ENCODE measurements at places on chromosomes 11 and 22.

DNA sequence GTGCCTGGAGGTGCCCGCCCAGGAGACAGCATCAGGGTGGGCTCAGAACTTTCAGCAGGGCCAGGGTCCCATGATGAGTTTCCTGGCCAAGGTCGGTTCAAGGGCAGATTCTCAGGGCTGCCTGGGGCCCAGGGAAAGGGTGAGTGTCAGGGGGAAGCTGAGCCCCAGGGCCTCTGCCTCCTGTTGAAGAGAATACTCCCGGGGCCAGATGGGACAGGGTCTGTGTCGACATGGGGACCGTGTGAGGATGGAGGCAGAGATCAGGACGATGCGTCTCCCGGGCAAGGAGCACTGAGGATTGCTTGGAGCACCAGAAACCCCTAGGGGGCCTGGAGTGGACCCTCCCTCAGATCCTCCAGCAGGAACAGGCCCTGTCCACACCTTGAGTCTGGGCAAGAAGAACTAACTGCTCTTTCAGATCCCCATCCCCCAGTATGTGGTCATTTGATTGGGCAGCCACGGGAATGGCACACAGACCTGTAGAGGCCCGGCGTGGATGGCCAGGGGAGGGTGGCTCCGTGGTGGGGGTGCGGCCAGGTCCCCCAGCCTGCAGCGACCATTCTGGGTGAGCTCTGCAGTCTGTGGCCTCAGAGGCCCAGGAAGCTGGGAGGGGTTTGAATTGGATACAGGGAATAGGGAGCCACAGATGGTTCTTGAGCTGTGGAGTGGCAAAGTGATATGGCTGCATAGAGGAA, 1078.7 kb downstream of the BRD1 start:
- DNase-seq = no peak

GRCh38 chr11:45155627-45156180, 9.3 kb downstream of the PRDM11 start:
- DNase-seq = no peak

- DNase-seq = no peak
Measured at GRCh38 chr11:107397357-107397756, 60.3 kb downstream of the CWF19L2 start.

DNA sequence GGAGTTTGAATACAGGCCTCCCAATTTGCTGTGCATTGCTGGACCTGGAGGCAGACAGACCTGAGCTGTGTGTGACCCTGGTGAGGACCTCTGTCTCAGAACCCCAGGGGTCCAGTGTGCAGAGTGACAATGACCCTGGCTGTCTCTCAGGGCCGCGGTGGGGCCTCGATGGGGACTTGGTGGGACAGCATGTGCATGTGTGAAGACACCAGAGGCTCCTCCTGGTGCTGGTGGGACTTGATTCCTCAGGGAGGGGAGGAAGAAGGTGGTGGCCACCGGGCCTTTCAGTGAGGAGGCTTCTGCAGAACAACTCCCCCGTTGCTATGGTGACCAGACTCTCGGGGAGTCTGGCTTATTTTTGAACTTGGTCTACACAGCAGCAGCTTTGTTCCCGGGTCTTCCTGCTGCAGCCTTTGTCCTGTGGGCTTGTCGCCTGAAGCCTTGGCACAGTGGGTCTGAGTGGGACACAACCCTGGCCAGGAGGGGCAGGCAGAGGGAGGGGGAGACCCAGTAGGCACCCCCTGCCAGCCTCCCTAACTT, 35.3 kb downstream of the MCM5 start:
- no peak for DNase-seq

- no peak for DNase-seq
Measured at GRCh38 chr22:32518848-32519247, 44.2 kb downstream of the FBXO7 start.

DNA sequence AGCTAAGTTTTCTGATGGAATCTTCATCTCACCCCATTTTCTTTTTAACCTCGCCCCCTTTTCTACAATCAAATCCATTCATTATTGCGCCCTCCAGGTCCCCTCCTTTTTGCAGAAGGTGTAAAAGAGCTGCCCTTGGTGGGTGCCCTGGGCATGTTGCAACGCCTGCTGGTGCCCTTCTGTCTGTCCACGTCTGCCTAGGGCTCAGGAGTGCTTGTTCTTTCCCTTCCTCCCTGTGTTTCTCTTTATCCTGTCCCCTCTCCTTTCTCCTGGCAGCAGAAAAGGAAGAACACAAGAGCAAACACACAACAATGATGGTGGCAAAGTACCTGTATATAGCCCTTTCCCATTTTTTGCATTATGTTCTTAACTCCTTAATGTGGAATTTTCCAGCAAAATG, 6.2 kb upstream of the TLCD5 start:
- no peak for DNase-seq

DNA sequence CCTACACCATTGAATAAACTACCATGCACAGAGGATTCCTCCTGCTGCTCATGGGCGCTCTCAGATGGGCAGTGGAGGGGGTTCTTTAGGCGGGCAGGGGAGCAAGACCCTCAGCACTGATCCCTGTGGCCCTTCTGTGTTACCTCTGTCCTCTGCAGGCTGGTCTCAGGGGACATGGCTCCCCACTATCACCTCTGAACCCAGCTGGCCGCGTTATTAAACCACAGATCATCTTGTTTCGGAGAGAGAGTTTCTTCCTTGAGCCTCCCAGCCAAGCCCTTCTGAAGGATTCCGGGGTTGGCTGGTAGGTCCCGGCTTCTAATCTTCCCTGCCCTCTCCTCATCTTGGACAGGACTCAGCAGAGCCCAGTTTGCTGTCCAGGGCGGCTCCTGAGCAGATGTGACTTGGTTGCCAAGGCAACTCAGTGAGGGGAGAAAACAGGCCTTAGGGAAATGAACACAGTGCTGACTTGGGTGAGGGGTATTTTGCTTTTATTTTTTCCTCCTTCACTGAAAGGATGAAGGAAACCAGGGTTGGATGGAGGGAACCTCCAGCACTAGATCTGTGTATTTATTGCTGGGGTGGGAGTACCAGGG, 13.3 kb downstream of the APOL3 start:
- no peak for DNase-seq

DNA sequence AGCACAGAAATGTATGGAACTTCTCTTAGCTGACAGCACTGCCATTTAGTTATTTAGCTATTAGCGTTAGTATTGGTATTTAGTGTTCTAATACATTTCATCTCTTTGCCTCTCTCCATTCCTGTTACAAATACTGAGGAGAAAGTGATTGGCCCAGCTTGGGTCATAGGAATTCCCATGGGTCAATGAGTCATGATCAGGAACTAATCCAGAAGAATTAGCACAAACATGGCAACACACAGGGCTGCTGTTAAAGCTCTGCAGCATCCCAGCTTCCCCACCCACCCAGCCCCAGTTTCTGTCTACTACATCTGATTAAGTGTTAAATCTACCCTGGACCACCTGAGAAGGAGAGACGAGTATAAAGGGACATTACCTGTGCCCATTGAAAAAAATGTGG, 36.1 kb downstream of the PDGFD start:
- no peak for DNase-seq

DNA sequence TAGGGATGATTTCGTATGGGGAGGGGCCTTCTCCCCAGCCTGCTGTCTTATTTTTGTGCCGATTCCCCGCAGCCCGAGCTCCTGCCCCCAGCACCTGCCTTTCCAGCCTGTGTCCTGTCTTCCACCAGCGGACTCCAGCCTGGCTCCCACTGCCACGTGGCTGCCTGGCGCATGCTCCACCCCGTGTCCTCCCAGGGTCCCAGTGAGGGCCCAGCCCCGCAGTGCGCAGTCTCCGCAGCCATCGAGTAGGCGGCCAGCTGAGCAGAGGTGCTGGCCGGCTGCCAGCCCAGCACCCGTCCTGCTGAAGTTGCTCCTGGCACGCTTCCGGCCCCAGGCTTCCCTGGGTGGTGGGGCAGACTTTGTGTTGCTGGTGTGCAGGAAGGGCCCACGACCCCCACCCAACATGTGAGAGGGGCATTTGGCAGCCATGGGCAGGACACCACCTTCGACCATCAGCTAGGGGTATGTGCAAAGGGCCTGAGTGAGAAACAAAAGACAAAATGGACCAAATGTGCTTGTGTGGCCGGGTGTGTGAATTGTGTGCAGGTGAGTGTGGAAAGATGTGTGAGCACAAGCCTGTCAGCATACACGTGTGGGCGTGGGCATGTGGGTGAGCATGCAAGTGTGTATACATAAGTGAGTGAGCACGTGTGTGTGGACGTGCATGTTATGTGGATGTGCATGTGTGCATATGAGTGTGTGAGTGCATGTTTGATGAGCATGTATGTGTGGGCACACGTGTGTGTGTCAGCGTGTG, 55.9 kb downstream of the RTN4R start:
- DNase-seq = no peak

GRCh38 chr11:86660088-86660487, 12.3 kb downstream of the ME3 start:
- no peak for DNase-seq

DNA sequence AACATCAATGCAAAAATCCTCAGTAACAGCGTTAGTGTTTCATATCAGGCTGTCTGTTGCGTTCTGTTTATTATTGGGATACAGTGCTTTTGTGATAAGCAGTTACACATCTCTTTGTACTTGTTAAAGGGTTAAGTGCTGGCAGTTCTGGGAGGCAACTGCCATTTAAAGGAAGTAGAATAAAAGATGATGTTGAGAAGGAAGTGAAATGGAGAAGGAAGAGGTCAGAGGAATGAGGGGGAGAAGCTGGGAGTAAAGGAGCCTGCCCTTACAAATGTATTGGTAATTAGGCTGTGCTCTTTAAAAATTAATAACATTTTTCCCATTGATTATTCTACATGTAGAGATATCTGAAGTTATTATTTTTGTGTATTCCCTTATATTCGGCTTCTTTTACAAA, 674.7 kb downstream of the NTM start:
- no peak for DNase-seq

DNA sequence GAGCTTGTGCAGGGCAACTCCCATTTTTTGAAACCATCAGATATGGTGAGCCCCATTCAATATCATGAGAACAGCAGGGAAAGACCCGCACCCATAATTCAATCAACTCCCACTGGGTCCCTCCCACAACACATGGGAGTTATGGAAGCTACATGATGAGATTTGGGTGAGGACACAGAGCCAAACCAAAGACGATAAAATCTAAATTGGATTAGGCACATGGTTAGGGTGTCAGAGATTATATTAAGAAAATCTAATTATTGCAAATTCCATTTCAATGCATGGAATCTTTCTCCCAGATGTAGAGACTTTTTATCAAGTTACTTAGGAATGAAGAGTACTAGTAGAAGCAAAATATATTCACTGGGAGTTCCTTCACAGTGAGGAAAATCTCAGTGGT, 324.9 kb downstream of the JRKL start:
- no peak for DNase-seq
